ENCODE measurements at places on chromosomes 13 and 19.
A peak's percentile ranks its signal among the peaks of the same experiment; 100 is the strongest.

DNA sequence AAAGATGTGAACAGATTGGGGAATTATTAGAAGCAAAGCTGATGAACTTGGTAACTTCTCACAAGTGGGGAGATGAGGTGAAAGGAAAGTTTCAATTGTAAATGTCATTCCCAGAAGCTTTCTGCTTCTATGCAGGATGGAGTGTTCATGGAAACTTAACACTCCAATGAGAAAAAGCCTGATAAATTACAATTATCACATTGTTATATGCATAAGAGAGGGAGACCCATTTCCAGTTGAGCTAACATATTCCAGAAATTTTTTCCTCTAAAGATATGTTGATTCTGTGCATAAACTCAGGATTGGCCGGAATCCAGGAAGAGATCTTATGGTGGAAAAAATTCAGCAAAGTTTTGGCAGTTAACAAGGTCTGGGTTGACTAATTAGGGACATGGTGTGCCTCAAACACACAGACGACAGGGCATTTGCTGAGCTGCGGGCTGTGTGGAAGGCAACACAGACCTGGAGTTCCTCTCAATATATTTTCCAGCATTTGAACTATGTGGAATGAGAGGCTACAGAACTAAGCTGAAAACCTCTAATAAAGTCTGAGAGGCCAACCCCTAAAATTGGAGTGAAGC, 64.9 kb upstream of the FGF14 start:
- no peak for DNase-seq

DNA sequence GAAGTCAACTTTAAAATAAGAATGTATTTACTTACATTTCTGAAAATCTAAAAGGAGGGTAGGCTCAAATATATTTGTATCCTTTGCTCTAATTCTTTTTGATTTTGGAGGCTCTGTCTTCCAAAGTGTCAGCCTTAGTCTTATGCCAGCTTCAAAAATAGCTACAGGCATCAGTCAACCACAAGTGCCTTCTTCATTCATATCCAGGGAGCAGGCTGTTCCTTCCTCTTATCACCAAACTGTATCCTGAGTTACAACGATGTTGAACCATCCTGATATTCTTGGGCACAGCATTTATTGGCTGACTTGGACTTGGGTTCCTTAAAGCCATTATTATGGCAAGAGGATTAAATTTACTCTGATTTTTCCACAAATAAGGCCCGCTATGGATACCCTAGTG, 1161.3 kb downstream of the PCDH17 start:
- no peak for DNase-seq

GRCh38 chr13:37369616-37370015, 229.0 kb downstream of the POSTN start:
- DNase-seq = peak; percentile 7

GRCh38 chr13:53004573-53004972, 24.0 kb upstream of the OLFM4 start:
- DNase-seq = no peak

- DNase-seq = no peak
Observed at GRCh38 chr13:76029088-76029487, 393.0 kb downstream of the LMO7 start.

- DNase-seq = no peak
Observed at GRCh38 chr13:113959198-113959597, 14.7 kb downstream of the C13orf46 start.
